Naive thymus-derived CD4-positive, alpha-beta T cell (primary cell): ENCODE measurements at places on chromosomes 4 and X. TPM values are rescaled to one million over a fixed set of nuclear protein-coding genes. Genes with fewer than 3 reads are reported as not detected.

DNA sequence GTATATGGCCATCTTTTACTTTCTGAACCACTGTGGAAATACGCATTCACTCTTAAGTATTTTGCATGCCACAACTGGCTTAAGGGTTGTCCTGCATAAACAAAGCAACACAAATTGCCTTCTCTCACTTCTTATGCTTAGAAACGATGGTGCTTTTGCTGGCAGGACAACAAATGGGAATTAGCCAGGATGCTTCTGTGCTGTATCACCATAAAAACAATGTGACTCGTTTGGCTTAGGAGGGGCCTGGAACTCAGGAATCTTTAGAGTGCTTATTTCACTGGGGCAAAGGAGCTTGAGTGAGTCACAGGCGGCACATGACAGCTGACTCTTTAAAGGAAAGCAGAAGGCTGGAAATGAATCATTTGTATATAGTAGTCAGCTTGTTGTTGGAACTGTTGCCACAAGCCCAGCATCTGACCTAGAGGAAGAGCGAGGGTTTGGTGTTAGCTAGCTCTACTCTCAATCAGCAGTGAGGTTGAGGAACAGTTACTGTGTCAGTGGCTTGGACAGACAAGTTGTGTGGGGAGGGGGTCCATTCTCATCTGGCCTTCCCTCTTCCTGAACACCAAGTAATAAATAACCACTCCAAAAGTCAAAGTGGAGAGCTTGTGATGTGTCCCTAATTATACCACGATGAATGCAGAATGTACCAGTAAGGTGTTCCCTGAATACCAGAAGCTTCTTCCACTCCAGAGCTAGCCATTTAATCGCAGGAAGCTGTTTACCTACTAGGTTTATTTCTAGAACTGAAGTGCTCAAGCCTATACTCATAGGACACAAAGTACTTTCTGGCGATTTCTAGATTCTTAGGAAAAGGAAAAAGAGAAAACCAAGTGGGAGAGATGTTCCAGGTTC, 293.1 kb downstream of the CAMK2D start:
- no peaks in the 10 kb centered on the region for H3K27me3 ChIP-seq
- no peaks in the 10 kb centered on the region for H3K4me1 ChIP-seq
- no peak for DNase-seq
- H3K27ac ChIP-seq = no peak overlapping the region
- H3K4me3 ChIP-seq = no peak overlapping the region

SLC9B1 gene
- total RNA-seq = 1.0 and 1.5 TPM in 2 replicates

DNA sequence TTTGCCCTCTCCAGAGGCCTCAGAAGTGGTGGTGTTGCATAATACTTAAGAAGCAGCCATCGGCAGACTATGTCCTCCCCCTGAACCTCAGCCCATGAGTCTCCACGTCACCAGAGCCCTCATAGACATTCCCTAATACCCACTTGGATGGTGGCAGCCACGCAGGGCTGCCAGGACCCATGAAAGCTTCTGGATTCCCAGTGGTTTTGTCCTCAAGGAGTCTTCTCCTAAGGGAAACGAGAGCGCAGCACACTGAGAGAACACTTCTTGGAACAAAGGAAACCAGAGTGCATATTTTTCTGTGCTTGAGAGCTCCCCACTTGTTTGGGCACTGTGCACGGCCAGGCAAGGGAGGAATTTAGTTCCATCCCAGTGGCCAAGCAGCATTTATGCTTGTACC, 204.1 kb upstream of the DMD start:
- H3K36me3 ChIP-seq = no peaks in the 10 kb centered on the region
- no peaks in the 10 kb centered on the region for H3K27me3 ChIP-seq
- DNase-seq = no peak
- H3K4me3 ChIP-seq = no peak overlapping the region
- no peaks in the 10 kb centered on the region for H3K4me1 ChIP-seq

DNA sequence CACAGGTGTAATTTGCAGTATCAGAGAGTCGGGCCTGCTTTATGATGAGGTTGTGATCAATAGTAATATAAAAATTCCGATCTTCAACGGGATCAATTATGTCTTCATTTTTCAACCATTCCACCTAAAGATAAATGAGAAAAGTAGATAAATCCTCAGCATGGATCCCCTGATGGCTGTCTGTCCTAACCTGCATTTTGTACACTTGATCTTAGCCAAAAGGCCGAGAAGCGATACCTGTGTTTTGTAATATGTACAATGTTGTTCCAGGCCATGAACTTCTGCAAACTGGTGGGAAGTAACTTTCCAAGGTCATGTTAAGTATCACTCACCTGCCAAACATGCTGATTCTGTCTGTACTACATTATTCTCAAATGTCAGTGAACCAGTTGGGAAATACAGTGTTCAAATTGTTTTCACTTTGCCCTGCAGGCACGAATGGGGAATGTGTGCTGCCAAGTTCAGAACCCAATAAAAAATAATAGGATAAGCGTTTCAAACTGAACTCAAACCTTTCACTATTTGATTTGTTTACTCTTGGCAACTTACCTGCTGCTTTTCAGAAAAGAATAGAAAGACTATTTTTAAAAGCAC, 298.1 kb downstream of the UNC5C start:
- H3K36me3 ChIP-seq = no peaks in the 10 kb centered on the region
- no peak overlapping the region for H3K4me3 ChIP-seq
- H3K27me3 ChIP-seq = no peaks in the 10 kb centered on the region
- DNase-seq = no peak

- no peak overlapping the region for H3K4me3 ChIP-seq
- DNase-seq = no peak
- H3K36me3 ChIP-seq = no peaks in the 10 kb centered on the region
- no peak overlapping the region for H3K27ac ChIP-seq
- H3K4me1 ChIP-seq = no peaks in the 10 kb centered on the region
Measured at GRCh38 chr4:5940470-5941203, 47.8 kb upstream of the CRMP1 start.

GRCh38 chr4:20305976-20306375, 54.3 kb downstream of the SLIT2 start:
- H3K4me1 ChIP-seq = no peaks in the 10 kb centered on the region
- no peak for DNase-seq
- no peaks in the 10 kb centered on the region for H3K27me3 ChIP-seq
- H3K27ac ChIP-seq = no peak overlapping the region
- no peaks in the 10 kb centered on the region for H3K36me3 ChIP-seq

- H3K36me3 ChIP-seq = no peaks in the 10 kb centered on the region
- H3K27ac ChIP-seq = no peak overlapping the region
- H3K4me1 ChIP-seq = peaks cover 5% of the 10 kb centered on the region
Measured at GRCh38 chr4:1576961-1577821, 106.9 kb downstream of the FAM53A start.

ENPEP gene
- total RNA-seq = not detected

GRCh38 chr4:184972991-184973390, 45.3 kb upstream of the HELT start:
- no peak for DNase-seq
- no peaks in the 10 kb centered on the region for H3K36me3 ChIP-seq
- no peaks in the 10 kb centered on the region for H3K27me3 ChIP-seq
- no peaks in the 10 kb centered on the region for H3K4me1 ChIP-seq

MEPE gene
- total RNA-seq = not detected

GRCh38 chr4:148412460-148412994, 29.7 kb downstream of the NR3C2 start:
- no peaks in the 10 kb centered on the region for H3K36me3 ChIP-seq
- DNase-seq = no peak
- no peak overlapping the region for H3K4me3 ChIP-seq

- H3K27me3 ChIP-seq = no peaks in the 10 kb centered on the region
- no peak for DNase-seq
- H3K4me3 ChIP-seq = no peak overlapping the region
- H3K4me1 ChIP-seq = no peaks in the 10 kb centered on the region
- H3K36me3 ChIP-seq = no peaks in the 10 kb centered on the region
Measured at GRCh38 chr4:8539661-8540060, 40.5 kb upstream of the GPR78 start.

DNA sequence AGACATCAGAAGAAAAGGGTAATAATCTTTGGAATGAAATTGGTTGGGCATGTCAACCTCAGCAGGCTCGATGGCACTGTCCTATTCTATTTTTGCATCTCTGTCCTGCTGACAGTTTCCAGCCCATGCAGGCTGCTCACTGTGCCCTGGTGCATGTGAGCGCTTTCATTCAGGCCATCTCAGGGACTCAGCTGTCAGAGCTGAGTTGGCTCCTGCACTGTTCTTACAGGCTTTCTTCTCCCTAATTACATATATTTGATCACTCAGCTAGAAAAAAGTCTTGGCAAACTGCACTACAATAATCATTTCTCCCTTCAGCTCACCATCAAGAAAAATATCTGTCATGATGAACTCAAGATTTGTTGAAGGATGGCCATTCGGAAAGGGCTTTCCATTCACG, 84.7 kb downstream of the RASL11B start:
- no peaks in the 10 kb centered on the region for H3K27me3 ChIP-seq
- H3K27ac ChIP-seq = no peak overlapping the region
- DNase-seq = no peak
- H3K4me3 ChIP-seq = no peak overlapping the region
- no peaks in the 10 kb centered on the region for H3K36me3 ChIP-seq

SSX4 gene
- total RNA-seq = not detected

- no peaks in the 10 kb centered on the region for H3K36me3 ChIP-seq
- no peaks in the 10 kb centered on the region for H3K4me1 ChIP-seq
- no peak overlapping the region for H3K4me3 ChIP-seq
- no peak overlapping the region for H3K27ac ChIP-seq
- DNase-seq = no peak
Measured at GRCh38 chrX:96176921-96177320, 507.7 kb upstream of the DIAPH2 start.

DNA sequence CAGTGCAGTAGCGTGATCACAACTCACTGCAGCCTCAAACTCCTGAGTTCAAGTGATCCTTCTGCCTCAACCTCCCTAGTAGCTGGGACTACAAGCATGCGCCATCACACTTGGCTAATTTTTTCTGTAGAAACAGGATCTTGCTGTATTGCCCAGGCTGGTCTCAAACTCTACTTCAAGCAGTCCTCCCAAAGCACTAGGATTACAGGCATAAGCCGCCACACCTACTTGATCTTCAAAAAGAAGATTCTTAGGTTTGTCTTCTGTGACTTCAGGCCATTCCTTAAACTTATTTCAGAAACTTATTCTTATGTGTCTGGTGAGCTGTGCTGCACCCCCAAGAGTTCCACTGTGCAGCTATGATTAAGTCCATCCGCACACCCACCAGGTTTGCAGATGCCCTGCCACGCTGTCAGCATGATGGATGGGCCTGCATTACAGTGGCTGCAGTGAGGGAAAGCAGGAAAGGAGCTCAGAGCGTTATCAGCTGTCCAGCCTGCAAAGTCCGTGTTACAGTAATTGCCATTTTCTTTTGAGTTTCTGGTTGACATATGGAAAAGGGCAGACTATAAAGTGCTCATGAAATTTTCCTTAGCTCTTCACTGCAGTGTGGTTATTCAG, 146.6 kb downstream of the AASDH start:
- no peak overlapping the region for H3K27ac ChIP-seq
- H3K27me3 ChIP-seq = no peaks in the 10 kb centered on the region
- H3K4me1 ChIP-seq = no peaks in the 10 kb centered on the region
- no peak overlapping the region for H3K4me3 ChIP-seq
- DNase-seq = no peak

SLC49A3 gene
- 0.92 TPM for total RNA-seq

SLC7A11 gene
- total RNA-seq = 1.3 TPM

RNF150 gene
- not detected for total RNA-seq

PNMA6A gene
- total RNA-seq = 0.51 and 0.68 TPM in 2 replicates

- H3K4me3 ChIP-seq = no peak overlapping the region
- DNase-seq = no peak
- peaks cover 46% of the 10 kb centered on the region for H3K4me1 ChIP-seq
- H3K36me3 ChIP-seq = no peaks in the 10 kb centered on the region
Measured at GRCh38 chr4:42637104-42637503, 19.8 kb downstream of the ATP8A1 start.

TNIP3 gene
- 0.57 TPM for total RNA-seq

- no peak for DNase-seq
- H3K27ac ChIP-seq = no peak overlapping the region
- no peaks in the 10 kb centered on the region for H3K36me3 ChIP-seq
- no peaks in the 10 kb centered on the region for H3K27me3 ChIP-seq
- no peak overlapping the region for H3K4me3 ChIP-seq
Measured at GRCh38 chr4:96293806-96294205, 453.9 kb downstream of the PDHA2 start.

DNA sequence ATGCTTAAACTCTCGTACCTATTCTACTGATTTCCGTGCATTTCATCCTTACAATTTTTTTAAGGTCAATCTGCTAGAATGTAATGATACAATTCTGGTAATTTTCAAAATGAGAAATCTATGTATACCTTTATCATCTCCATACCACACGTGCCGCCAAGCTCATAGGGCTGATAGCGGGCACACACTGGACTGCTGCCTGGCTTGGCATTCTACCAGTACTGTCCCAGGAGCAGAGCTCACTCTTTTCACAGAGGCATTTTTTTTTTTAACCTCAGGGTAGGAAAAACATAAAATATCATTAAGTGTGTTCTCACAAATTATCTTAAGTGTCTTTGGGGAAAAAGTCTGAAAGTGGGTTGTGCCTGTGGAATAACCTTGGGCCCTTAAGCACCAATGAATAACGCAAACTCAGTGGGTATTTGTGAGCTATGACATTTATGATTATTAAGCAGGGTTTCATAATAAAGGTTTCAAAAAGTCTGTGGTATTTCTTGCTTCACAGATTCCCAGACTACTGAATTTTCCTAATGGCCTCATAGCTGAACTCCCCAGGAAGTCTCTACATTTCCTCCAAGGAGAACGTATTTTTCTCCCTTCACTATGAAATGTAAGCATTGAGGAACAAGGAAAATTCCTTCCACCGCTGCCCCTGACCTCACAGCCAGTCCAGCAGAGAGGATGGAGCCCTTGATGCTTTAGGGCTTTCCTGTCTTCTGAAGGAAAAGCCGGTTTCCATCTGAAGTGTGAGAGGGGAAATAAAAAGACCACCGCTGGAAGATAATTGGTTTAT, 125.2 kb downstream of the ELOVL6 start:
- H3K27me3 ChIP-seq = no peaks in the 10 kb centered on the region
- H3K4me3 ChIP-seq = no peak overlapping the region
- no peaks in the 10 kb centered on the region for H3K4me1 ChIP-seq

- no peaks in the 10 kb centered on the region for H3K36me3 ChIP-seq
- H3K27me3 ChIP-seq = no peaks in the 10 kb centered on the region
- H3K4me3 ChIP-seq = no peak overlapping the region
Measured at GRCh38 chr4:13413729-13414437, 70.3 kb downstream of the RAB28 start.

- H3K36me3 ChIP-seq = no peaks in the 10 kb centered on the region
- no peaks in the 10 kb centered on the region for H3K27me3 ChIP-seq
- H3K4me1 ChIP-seq = no peaks in the 10 kb centered on the region
- no peak for DNase-seq
- no peak overlapping the region for H3K4me3 ChIP-seq
Measured at GRCh38 chrX:36071061-36071460, 151.5 kb downstream of the CFAP47 start.

DNA sequence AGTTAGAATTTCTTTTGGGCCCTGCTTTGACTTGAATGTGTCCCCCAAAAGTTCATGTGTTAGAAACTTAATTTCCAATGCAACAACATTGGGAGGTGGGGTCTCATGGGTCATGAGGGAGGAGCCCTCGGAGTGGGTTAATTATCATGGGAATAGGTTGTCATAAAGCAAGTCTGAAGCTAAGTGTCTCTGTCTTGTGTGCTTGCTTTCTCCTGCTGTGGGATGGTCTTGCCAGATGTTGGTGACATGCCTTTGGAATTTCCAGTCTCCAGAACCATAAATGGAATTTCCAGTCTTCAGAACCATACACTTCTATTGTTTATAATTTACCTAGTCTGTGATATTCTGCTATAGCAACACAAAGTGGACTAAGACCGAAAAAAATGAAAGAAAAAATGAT, 71.6 kb downstream of the RASL11B start:
- no peaks in the 10 kb centered on the region for H3K4me1 ChIP-seq
- no peak for DNase-seq
- no peak overlapping the region for H3K4me3 ChIP-seq

SPATA18 gene
- not detected for total RNA-seq

VSIG1 gene
- 42.3 TPM for total RNA-seq

SPRY1 gene
- total RNA-seq = 20.5 and 21.7 TPM in 2 replicates

POLR2B gene
- 104 and 118 TPM in 2 replicates for total RNA-seq
